ENCODE measurements at places on chromosomes 13 and 19. TPM values are rescaled to one million over a fixed set of nuclear protein-coding genes. Genes with fewer than 3 reads are reported as not detected.

GRCh38 chr13:20232556-20233277 is 598 bp upstream of the GJB6 start:
- DNase-seq, result no peak

- no peak for DNase-seq
Measured at GRCh38 chr13:108996430-108996829, 367.0 kb downstream of the MYO16 start.

GRCh38 chr19:7506385-7507328 is 9.2 kb upstream of the ZNF358 start:
- DNase-seq, result peak; percentile 38

DNA sequence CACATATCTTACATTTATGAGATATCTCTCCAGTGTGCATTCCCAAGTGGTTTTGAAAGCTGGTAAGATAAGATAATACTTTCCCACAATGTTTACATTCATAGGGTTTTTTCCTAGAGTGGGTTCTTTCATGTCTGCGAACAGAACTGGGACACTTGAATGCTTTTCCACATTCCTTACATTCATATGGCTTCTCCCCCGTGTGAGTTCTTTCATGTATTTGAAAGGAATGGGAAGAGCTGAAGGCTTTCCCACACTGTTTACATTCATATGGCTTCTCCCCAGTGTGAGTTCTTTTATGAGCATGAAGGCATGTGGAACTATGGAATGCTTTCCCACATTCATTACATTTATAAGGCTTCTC is 19.7 kb downstream of the ZNF433 start:
- DNase-seq, result no peak

DNA sequence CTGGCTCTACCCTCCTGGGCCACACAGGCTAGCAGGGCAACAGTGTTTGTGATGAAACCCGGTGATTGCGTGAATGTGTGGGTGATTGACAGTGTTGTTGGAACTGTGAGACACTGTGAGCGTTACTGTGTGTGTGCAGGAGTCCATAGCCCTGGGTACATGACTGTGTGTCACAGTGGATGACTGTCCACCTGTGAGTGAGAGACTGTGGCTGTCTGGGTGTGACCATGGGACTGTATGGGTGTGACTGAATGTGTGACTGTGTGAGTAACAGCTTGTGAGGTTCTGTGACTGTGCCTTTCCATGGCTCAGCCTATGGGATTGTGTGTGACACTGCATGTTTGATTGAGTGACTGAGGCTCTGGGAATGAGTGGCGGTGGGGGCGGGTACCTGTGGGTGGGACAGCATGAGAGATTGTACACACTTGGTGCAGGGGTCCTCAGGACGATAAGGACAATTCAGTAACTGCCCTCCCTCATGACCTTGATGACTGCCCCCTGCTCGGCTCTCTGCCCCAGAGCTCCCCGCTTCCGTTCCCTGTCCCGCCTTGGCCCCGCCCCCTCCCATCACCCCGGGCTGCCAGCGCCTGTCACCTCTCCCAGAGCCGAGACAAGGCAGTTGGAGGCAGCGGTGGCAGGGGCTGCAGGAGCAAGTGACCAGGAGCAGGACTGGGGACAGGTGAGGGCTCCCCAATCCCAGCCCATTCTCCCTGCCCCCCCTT is at the start of gene GIPR:
GIPR (plus strand) TSS at position 602 of the 722 bp plus-strand sequence. CDS start 1,300 bp downstream, outside the sequence.
- DNase-seq, result peak; percentile 54

DNA sequence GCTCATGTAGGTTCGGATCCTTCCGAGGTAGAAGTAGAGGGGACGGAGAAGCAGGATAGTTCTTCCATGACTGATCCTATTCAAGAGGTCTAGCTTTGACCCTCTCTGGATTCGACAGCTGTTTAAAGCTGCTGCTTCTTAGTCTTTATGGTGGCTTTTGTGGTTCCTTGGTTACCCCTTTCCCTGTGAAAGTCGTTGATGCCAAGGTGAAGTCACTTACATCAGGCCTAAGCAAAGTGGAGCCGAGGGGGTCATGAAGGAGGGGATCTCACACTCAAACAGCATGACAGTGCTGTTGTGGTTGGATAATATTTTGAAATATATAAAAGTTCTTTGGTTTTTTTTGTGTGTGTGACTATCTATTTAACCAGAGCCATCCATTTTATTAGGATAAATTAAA is 8.1 kb downstream of the CCDC70 start:
- DNase-seq, result no peak

- peak; percentile 58 for DNase-seq
Measured at GRCh38 chr19:48490981-48491792, 20.4 kb downstream of the LMTK3 start.

- no peak for DNase-seq
Measured at GRCh38 chr19:55113570-55114039, 3.8 kb downstream of the PPP1R12C start.

DNA sequence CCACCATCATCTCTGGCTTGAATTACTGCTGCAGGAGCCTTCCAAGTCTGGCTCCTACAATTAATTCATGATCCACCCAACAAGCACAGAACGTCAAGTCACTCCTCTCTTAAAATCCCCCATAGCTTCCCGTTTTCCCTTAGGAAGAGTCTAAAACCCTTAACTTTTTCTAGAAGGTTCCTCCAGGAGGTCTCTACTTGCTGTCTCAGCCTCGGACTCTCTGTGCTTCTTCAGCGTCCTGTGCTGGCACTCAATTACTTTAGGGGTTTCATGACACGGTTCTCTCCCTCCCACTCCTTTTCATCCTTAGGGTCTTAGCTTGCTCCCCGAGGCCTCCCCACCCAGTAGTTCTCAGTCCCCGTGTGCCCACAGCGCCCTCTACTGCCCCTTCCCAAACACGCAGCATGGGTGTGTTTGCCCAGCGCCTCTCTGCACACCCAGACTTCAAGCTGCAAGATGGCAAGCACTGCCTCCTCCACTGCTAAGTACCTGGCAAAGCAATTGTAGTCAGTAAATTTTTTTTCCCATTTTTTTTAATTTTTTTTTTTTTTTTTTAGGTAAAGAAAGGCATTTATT is 25.8 kb upstream of the MAP3K10 start:
- no peak for DNase-seq

DNA sequence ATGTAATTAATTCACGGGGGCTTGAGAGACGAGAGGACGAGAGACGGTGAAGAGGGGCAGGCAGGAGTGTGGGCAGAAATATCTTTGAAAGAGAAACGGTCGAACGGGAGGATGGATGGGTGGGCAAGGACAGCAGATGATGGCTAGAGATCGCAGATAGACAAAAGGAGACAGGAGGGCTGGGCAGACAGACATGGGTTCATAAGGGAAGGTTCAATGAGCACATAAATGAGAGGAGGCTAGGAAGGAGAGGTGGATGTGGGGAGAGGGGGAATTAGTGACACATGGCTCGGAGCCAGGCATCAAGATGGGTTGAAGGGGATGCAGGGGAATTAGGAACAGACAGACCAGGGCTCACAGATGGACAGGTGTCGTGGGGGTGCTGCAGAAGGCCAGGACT is 1.1 kb downstream of the SYT3 start:
- no peak for DNase-seq

GRCh38 chr13:25602176-25602575 is 230.4 kb downstream of the ATP8A2 start:
- no peak for DNase-seq

CEACAM19 gene
- not detected for total RNA-seq
